H7 (cell line): ENCODE measurements at places on chromosomes 11 and 22. TPM values are rescaled to one million over a fixed set of nuclear protein-coding genes. Genes with fewer than 3 reads are reported as not detected.

Gene TRIM51
- total RNA-seq, result not detected in 2 replicates

Gene RAB3IL1
- 5.8 and 7.2 TPM in 2 replicates for total RNA-seq

Gene RTN4R
- total RNA-seq, result 28.3 and 30.4 TPM in 2 replicates

Gene FOLR3
- not detected in 2 replicates for total RNA-seq

Gene TMEM191B
- total RNA-seq, result 0.66 and 1.1 TPM in 2 replicates

Gene NPTXR
- total RNA-seq, result 3.6 and 3.7 TPM in 2 replicates

Gene HSD17B12
- total RNA-seq, result 72.1 and 87.6 TPM in 2 replicates

Gene FAM227A
- 1.2 and 3.8 TPM in 2 replicates for total RNA-seq

DNA sequence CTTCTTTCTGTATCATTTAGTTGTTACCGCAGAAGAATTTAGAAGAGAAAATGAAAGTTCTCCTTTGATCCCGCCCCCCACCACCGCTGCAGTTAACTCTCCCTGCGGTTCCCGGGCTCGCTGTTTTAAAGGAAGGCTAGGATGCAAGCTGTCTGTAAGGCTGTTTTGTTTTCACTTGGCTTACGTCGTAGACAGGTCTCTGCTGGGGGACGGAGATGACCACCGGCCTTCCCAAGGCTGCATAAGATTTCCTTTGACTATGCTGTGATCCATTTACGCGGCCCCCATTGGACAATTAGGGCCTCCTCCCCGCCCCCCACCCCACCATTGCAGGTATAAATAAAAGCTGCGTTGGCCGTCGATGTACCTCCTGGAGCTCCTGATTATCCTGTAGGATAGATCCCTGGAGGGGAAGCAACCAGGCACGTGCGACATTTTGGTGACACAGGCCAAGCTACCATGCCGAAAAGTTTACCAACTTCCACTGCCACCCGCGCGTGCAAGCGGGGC, 1.4 kb upstream of the CPT1A start:
- peak; percentile 70 for DNase-seq

GRCh38 chr11:9575260-9576240, 2.1 kb downstream of the WEE1 start:
- peak; percentile 68 for DNase-seq

- DNase-seq, result no peak
Observed at GRCh38 chr22:17984114-17984513, 40.2 kb downstream of the MICAL3 start.

GRCh38 chr11:68260484-68260883, 11.3 kb downstream of the C11orf24 start:
- DNase-seq, result no peak

- DNase-seq, result no peak
Observed at GRCh38 chr11:15613251-15613650, 498.5 kb downstream of the INSC start.

DNA sequence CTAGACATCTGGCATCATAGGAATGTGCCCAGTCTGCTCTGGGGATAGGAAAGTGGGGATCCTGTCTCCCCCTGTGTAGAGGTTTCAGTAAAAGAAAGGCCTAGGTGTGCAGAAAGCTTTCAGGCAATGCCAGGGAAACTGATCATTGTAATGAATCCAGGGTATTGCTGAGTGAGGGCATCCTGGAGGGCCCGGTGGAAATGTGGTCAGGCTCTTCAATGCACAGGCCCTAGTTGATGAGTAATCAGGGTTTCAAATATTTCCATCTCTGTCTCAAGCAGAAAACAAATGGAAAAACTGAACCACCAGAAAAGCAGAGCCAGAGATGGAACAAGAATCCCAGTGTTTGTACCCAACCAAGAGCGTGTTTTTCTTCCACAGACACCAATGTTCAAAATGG, 2.0 kb downstream of the CD3E start:
- no peak for DNase-seq

DNA sequence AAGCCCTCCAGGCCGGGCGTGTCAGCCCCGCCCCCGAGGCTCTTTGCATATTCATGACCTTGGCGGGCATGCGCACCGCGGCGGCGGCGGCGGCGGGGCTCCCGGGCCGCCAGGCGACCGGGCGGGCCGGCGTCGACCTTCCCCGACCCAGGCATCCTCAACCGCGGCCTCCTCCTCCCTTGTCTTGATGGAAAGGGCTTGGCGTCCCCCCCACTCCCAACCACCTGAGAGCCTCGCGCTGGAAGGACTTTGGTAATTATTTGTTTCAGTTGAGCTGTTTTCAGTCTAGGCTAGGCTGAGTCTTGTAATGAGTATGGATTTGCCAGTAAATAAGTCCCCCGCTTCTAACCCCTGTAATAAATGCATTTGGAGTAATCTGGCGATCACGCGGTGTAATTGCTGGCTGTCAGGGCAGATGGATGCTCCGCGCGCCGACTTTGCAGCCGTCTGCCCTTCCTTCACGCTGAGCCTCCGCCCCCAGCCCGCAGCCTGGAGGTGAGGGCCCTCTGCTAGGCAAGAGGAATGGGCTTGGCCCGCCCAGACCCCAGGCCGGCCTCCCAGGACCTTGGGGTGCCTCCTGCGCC, 25.2 kb downstream of the FLRT1 start:
- peak; percentile 99 for DNase-seq

DNA sequence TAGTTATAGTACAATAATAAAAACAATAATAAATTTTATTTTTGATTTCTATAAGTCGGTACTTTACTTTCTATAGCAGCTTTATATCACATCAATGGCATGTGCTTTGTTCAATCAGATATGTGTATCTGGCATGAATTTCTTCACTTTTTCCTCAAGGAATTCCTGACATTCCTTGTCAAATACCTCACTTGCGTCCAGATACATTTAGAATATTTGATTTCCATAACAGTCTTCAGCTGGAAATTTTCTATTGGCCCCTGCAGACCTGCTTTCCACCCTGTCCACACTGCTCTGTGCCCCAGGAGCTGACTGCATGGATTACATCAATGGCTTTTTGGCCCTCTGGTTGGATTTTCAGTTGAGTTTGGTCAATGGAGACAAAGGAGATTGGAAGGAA, 93.2 kb downstream of the FAR1 start:
- no peak for DNase-seq

DNA sequence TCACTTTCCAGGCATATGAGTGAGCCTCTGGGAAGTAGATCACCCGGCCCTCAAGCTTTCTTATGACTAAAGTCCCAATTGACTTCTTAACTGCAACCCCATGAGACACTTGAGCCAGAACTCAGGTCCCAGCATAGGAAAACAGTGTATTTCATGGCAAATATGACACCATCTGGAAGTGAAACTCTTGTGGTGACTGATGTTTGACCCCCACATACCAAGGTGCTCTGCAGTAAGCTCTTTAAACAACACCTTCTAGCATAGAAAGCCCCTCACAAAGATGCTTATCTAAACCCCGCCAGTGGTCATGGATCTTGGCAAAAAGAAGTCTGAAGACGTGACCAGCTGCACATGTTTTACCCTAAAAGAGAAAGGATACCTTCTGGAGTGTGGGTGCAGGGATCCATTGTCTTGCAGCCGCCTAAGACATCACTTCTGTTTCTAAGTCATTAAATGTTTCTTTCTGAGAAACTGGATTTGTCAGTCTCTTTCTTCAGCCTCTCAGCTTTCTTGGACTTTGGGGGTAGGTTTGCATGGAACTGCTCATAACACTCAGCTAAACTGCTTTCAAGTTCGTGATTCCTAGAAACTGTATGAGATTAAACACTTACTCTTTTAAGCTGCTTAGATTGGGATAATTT, 7.4 kb upstream of the PELI3 start:
- no peak for DNase-seq

- DNase-seq, result no peak
Observed at GRCh38 chr11:48034926-48035871, 54.8 kb downstream of the PTPRJ start.

DNA sequence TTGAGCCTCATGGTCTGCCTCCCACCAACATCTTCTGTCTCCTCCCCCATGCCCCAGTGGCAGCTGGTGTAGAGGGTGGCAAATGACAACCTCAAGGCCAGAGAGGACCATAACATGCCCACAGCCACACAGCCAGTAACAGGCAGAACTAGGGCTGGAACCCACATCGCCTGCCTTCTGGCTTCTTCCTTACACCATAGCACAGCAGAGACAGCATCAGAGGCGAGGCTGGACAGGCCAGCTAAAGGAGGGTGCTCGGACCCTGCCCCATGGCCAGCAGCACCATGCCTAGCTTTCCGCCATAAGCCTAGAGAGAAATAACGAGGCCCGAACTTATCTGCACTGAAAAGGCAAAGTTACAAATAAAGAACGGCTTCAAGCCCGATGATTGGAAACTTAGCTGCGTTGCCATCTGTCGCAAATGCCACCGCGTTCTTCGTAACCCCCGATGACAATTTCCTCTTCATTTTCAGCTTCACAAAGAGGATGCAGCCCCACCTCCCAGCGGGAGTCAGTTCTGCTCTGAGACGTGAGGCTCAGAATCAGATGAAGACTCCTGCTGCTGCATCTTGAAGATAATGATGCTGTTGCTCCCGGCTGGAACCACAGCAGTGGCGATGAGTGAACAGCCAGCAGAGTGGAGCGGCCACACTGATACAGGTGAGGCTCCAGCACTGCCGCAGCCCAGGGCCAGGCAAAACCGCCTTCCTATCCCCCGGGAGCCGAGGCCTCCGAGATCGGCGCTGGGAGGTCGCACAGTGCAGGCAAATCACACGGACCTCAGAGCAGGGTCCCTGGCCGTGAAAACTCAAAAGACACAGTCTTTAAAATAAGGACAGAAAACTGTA, 73.8 kb upstream of the RTL6 start:
- no peak for DNase-seq

DNA sequence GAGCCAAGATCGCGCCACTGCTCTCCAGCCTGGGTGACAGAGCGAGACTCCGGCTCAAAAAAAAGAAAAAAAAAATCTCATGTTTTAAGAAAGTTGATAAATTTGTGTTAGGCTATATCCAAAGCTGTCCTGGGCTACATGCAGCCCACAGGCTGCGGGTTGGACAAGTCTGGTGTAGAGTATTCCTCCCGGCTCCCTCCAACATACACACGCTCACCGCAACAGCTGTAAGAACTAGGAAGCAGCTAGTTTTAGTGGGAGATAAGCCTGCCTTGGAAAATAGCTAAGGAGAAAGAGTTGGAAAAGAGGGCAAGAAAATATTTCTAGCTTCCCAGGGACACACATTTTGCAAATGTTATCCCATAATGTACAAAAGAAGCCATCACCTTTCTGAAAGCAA, 46.6 kb downstream of the CELF1 start:
- no peak for DNase-seq

GRCh38 chr11:118883368-118884071, at the start of gene CXCR5:
Gene CXCR5, plus strand, starts transcription at chr11:118883892. Its CDS starts 50 bp downstream, at chr11:118883942.
- DNase-seq, result peak; percentile 52

DNA sequence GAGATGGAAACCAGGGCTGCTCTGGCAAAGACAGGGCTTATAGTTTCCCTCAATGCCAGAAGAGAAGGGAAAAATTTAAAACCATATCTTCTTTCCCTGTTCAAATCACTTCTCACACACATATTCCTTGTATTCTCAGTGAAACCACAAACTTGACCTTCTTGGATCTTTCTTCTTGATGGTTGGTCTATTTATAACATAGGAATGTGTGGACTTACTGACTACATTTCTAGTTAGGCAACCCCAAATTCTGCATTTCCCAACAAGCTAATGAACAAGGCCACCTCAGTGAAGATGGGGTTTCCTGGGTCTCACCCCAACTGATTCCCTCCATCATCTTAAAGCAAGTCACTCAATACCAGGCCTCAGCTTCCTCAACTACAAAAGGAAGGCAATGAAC, 3.8 kb upstream of the QSER1 start:
- no peak for DNase-seq

- no peak for DNase-seq
Observed at GRCh38 chr22:42202048-42202447, 68.4 kb downstream of the TCF20 start.

DNA sequence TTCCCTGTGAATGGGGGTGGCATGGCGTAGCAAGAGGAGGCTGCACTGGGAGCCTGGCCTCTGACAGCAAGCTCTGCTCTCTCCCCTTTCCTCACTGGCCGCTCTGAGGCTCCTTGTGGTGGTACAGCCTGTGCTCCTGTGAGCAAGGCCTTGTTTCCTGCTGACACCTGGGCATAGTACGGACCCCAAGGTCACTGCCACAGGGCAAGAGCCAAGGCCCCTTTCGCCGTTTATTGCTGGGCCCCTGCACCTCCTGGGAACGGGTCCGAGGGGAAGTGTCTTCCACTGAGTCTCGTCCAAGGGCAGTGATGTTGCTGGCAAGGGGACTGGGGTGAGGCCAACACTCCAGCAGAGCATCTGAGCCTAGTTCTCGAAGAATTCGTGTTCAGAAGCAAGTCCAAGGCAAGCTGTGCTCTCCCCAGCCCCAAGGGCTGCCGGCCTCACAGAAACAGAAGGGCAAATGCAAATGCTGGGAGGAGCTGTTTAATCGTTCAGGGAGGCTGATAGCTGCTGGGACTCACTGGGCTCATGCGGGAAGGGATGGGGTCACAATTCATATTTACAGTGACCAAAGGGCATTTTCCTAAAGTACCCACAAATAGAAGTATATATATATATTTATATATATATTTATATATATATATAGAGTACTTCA, 15.9 kb upstream of the TTLL12 start:
- DNase-seq, result peak; percentile 73

DNA sequence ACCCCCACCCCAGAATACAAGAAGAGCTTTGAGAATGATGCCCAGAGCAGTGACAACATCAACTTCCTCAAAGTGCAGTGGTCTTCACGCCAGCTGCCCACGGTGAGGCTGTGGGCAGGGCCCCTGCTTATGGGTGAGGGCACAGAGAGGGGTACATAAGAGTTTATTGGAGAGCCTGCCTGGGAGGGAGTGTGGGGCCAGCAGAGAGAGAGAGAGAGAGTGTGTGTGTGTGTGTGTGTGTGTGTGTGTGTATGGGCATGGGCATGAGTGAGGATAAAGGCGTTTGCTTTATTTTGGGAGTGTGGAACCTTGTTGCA, 9.5 kb downstream of the PHOX2A start:
- DNase-seq, result no peak

- peak; percentile 60 for DNase-seq
Observed at GRCh38 chr11:124761301-124762104, 587 bp downstream of the ESAM start.
